ENCODE measurements at places on chromosomes 12 and 14.
A peak's percentile ranks its signal among the peaks of the same experiment; 100 is the strongest.

GRCh38 chr12:68276402-68276930, 23.1 kb upstream of the IL22 start:
- H3K27ac ChIP-seq, result no peak overlapping the region
- no peaks in the 10 kb centered on the region for H3K36me3 ChIP-seq
- H3K4me1 ChIP-seq, result no peaks in the 10 kb centered on the region
- DNase-seq, result no peak

- no peaks in the 10 kb centered on the region for H3K36me3 ChIP-seq
- H3K4me3 ChIP-seq, result no peak overlapping the region
- DNase-seq, result no peak
- no peaks in the 10 kb centered on the region for H3K4me1 ChIP-seq
- H3K27ac ChIP-seq, result no peak overlapping the region
Measured at GRCh38 chr12:127970491-127970890, 296.5 kb upstream of the TMEM132C start.

DNA sequence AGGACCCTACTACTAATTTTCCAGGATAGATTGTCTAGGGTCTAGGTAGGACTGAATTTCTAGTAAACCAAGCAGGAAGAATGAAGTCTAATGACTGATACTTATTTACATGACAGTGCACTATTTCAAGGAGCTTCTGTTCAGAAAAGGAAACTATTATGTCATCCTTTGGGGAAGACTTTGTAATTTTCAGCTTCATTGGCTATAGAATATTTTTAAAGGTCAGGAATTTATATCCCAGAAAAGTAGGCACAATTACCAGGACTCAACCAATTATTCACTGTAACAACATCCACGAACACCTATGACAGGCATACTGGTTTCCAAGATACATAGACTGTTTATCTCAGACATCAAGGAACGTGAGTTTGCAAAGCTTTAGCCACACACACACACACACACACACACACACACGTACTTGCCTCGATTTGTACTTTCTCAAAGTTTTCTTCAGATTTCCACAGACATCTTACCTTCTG, 23.2 kb downstream of the OR6S1 start:
- H3K27ac ChIP-seq, result no peak overlapping the region
- DNase-seq, result no peak
- no peaks in the 10 kb centered on the region for H3K27me3 ChIP-seq
- H3K36me3 ChIP-seq, result no peaks in the 10 kb centered on the region
- no peak overlapping the region for H3K4me3 ChIP-seq

DNA sequence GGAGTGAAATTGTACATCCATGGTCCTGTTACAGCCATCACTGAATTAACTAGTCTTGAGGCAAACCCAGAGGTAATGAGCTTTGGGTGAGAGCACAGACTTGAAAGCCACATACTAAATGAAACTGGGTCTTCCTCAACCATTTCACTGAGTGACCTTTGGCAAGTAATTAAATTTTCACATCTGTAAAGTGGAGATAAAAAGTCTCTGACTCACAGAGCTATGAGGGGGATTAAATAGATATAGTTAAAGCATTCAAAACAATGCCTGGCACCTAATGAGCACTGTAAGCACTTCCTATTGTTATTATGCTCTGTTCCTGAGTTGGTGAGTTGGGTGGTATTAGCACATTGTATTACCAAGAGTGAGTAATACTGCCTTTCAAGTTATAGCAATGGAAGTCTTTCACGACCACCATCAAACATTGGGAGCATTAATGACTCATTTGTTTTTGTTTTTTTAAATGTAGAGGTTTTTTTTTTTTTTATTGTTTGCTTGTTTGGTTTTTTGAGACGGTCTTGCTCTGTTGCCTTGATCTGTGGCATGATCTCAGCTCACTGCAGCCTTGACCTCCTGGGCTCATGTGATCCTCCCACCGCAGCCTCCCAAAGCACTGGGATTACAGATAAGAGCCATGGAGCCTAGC, 12.5 kb upstream of the STRN3 start:
- no peak overlapping the region for H3K4me3 ChIP-seq
- H3K27me3 ChIP-seq, result no peaks in the 10 kb centered on the region
- no peak for DNase-seq
- no peaks in the 10 kb centered on the region for H3K36me3 ChIP-seq

DNA sequence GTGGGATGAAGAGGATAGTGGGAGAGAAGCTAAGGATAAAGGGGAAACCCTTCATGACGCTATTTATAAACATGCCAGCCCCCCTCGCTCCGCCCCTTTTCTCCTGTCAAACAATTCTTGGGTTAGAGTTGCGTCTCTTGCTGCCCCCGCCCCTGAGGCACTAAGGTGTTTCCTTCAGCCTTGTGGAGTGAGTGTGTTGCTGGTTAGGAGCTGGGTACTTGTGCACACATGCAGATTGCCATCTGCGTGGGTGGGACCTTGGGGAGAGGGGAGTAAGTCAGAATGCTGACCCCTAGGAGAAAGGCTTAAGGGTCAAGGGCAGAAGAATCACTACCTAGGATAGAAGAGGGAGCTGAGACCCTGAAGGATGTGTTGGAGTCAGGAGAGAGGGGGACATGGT, 5.4 kb downstream of the FOXJ2 start:
- H3K4me1 ChIP-seq, result peaks cover 60% of the 10 kb centered on the region
- H3K4me3 ChIP-seq, result peak overlapping the region; percentile 42
- no peaks in the 10 kb centered on the region for H3K27me3 ChIP-seq

GRCh38 chr14:24665440-24665991, 31.5 kb upstream of the GZMB start:
- DNase-seq, result no peak
- H3K36me3 ChIP-seq, result no peaks in the 10 kb centered on the region
- peak overlapping the region; percentile 26 for H3K4me3 ChIP-seq
- H3K27ac ChIP-seq, result no peak overlapping the region

GRCh38 chr12:120085920-120086645, 30.5 kb downstream of the RAB35 start:
- H3K27me3 ChIP-seq, result no peaks in the 10 kb centered on the region
- no peak for DNase-seq
- H3K27ac ChIP-seq, result peak overlapping the region; percentile 16
- peaks cover 8% of the 10 kb centered on the region for H3K4me1 ChIP-seq
- no peaks in the 10 kb centered on the region for H3K36me3 ChIP-seq

DNA sequence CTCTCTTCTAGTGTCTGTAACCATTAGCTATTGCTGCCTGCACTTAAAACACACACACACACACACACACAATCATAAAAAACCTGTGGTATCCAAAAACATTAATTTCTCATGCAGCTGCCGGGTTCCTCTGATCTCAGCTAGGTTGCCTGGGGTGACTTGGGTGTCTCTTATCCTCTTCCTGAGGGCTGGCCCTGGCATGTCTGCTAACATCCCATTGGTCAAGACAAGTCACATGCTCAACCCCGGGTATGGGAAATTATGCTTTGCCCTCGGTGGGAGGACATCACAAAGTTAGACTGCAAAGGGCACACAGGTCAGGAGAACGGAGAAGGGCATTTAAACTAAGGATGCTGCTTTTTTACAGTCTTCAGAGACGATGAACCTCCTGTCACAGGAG, 55.7 kb downstream of the TRPV4 start:
- peak overlapping the region; percentile 0 for H3K27ac ChIP-seq
- H3K4me3 ChIP-seq, result no peak overlapping the region
- peak; percentile 23 for DNase-seq

- H3K36me3 ChIP-seq, result no peaks in the 10 kb centered on the region
- DNase-seq, result no peak
- no peaks in the 10 kb centered on the region for H3K4me1 ChIP-seq
Measured at GRCh38 chr14:33030386-33030785, 91.7 kb downstream of the NPAS3 start.

GRCh38 chr12:6788972-6789924, at the start of gene CD4:
Gene CD4, plus strand, starts transcription at chr12:6789528. Its CDS starts 10,611 bp downstream, at chr12:6800139.
- DNase-seq, result no peak
- H3K36me3 ChIP-seq, result no peaks in the 10 kb centered on the region
- peak within 1 kb of the TSS; percentile 86 for H3K27ac ChIP-seq
- peaks cover 47% of the 10 kb centered on the region for H3K4me1 ChIP-seq

DNA sequence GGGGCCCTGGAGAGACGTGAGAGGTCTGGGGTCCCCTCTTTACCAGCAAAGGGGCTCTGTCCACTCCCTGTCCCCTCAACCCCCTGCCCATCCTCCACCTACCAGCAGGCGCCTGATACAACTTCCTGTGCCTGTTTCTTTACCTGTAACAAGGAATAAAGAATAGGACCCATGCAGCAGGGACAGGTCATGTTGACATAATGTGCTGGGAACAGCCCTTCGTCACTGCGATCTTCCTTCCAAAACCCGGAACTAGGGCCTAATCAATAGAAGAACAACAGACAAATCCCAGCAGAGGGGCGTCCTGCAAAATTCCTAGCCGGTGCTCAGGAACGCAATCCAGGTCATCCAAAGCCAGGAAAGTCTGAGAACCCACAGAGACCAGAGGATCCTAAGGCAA, 32.1 kb downstream of the SCARB1 start:
- no peaks in the 10 kb centered on the region for H3K4me1 ChIP-seq
- no peak overlapping the region for H3K27ac ChIP-seq
- no peak for DNase-seq
- no peaks in the 10 kb centered on the region for H3K27me3 ChIP-seq
- no peak overlapping the region for H3K4me3 ChIP-seq

- no peak overlapping the region for H3K27ac ChIP-seq
- no peak overlapping the region for H3K4me3 ChIP-seq
- H3K4me1 ChIP-seq, result no peaks in the 10 kb centered on the region
- H3K27me3 ChIP-seq, result no peaks in the 10 kb centered on the region
Measured at GRCh38 chr12:53644133-53644532, 18.0 kb upstream of the ATF7 start.

- no peaks in the 10 kb centered on the region for H3K4me1 ChIP-seq
- H3K36me3 ChIP-seq, result no peaks in the 10 kb centered on the region
- H3K27me3 ChIP-seq, result no peaks in the 10 kb centered on the region
- H3K4me3 ChIP-seq, result no peak overlapping the region
- H3K27ac ChIP-seq, result no peak overlapping the region
- no peak for DNase-seq
Measured at GRCh38 chr12:123097561-123098084, 53.3 kb downstream of the PITPNM2 start.

GRCh38 chr14:99605299-99605961, 1.4 kb upstream of the CCDC85C start:
- DNase-seq, result peak; percentile 51
- H3K4me1 ChIP-seq, result peaks cover 19% of the 10 kb centered on the region
- H3K36me3 ChIP-seq, result no peaks in the 10 kb centered on the region

GRCh38 chr12:56221232-56221756, 428 bp downstream of the RNF41 start:
- peaks cover 9% of the 10 kb centered on the region for H3K36me3 ChIP-seq
- peak overlapping the region; percentile 82 for H3K4me3 ChIP-seq
- H3K27me3 ChIP-seq, result no peaks in the 10 kb centered on the region
- H3K27ac ChIP-seq, result peak overlapping the region; percentile 98

GRCh38 chr12:72995616-72996015, 723.4 kb downstream of the TRHDE start:
- no peak overlapping the region for H3K27ac ChIP-seq
- no peak overlapping the region for H3K4me3 ChIP-seq
- H3K36me3 ChIP-seq, result no peaks in the 10 kb centered on the region
- H3K27me3 ChIP-seq, result no peaks in the 10 kb centered on the region
- DNase-seq, result no peak

DNA sequence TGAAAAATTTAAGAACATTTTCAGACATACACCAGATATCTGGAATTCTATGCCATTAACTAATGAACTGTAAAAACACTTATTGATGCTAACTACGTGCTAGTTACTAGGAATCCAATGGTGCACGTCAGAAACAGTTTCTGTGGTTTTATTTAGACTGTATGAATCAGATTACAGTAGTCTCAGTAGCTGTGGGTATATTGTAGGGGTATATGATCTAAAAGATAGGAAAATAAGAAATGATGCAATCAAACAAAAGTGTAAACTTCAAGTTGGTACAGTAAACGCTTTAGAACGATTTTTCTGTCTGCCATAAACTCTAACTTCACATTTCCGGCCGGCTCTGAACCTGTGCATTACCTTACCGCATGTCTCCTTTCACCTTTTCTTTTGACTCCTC, 2.3 kb downstream of the ABCC9 start:
- no peak for DNase-seq
- H3K4me1 ChIP-seq, result no peaks in the 10 kb centered on the region
- no peaks in the 10 kb centered on the region for H3K36me3 ChIP-seq
- no peaks in the 10 kb centered on the region for H3K27me3 ChIP-seq
- H3K4me3 ChIP-seq, result no peak overlapping the region
- H3K27ac ChIP-seq, result no peak overlapping the region

- H3K36me3 ChIP-seq, result no peaks in the 10 kb centered on the region
- no peaks in the 10 kb centered on the region for H3K27me3 ChIP-seq
- no peak overlapping the region for H3K27ac ChIP-seq
- H3K4me3 ChIP-seq, result no peak overlapping the region
- no peaks in the 10 kb centered on the region for H3K4me1 ChIP-seq
Measured at GRCh38 chr12:42854208-42854607, 264.7 kb upstream of the PRICKLE1 start.

DNA sequence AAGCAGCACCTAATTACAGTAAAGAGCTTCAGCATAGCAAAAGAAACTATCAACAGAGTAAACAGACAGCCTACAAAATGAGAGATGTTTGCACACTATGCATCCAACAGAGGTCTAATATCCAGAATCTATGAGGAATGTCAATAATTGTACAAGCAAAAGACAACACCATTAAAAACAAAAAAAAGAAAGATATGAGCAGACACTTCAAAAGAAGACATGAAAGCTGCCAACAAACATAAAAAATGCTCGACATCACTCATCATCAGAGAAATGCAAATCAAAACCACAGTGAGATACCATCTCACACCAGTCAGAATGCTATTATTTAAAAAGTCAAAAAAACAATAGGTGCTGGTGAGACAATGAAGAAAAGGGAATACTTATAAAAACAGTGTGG, 273.1 kb downstream of the TMTC2 start:
- H3K27ac ChIP-seq, result no peak overlapping the region
- no peaks in the 10 kb centered on the region for H3K27me3 ChIP-seq
- H3K36me3 ChIP-seq, result no peaks in the 10 kb centered on the region
- no peak for DNase-seq

- no peak overlapping the region for H3K4me3 ChIP-seq
- H3K27me3 ChIP-seq, result no peaks in the 10 kb centered on the region
- no peaks in the 10 kb centered on the region for H3K36me3 ChIP-seq
- H3K27ac ChIP-seq, result no peak overlapping the region
Measured at GRCh38 chr14:76123426-76124225, 28.1 kb upstream of the GPATCH2L start.

GRCh38 chr14:101008631-101009336, 105.3 kb upstream of the RTL1 start:
- no peak for DNase-seq
- H3K4me1 ChIP-seq, result no peaks in the 10 kb centered on the region
- no peaks in the 10 kb centered on the region for H3K27me3 ChIP-seq
- no peak overlapping the region for H3K4me3 ChIP-seq
- no peaks in the 10 kb centered on the region for H3K36me3 ChIP-seq

GRCh38 chr14:59463787-59464485, 1.2 kb downstream of the GPR135 start:
- no peaks in the 10 kb centered on the region for H3K36me3 ChIP-seq
- H3K4me3 ChIP-seq, result peak overlapping the region; percentile 66
- no peaks in the 10 kb centered on the region for H3K27me3 ChIP-seq
- DNase-seq, result no peak

Data from naive thymus-derived CD4-positive, alpha-beta T cell (primary cell).